ENCODE measurements at places on chromosomes 16 and 17.

DNA sequence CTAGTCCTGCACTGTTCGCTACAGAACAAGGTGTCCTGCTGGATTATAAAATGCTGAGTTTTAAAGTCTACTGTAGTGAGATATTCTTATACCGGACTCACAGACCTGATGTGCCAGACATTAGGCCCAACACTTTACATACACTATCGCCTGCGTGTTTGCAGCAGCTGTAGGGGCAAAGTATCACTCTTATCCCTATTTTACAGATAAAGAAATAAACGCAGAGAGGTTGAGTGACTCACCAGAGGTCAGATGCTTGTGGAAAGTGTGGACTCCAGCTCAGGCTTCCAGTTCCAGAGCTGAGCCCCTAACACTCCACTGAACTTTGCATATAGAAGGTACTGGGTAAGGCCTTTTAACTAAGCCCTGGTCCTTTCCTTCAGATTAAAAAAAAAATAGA lies 47.4 kb downstream of the PLXDC1 start:
- no peak for DNase-seq

DNA sequence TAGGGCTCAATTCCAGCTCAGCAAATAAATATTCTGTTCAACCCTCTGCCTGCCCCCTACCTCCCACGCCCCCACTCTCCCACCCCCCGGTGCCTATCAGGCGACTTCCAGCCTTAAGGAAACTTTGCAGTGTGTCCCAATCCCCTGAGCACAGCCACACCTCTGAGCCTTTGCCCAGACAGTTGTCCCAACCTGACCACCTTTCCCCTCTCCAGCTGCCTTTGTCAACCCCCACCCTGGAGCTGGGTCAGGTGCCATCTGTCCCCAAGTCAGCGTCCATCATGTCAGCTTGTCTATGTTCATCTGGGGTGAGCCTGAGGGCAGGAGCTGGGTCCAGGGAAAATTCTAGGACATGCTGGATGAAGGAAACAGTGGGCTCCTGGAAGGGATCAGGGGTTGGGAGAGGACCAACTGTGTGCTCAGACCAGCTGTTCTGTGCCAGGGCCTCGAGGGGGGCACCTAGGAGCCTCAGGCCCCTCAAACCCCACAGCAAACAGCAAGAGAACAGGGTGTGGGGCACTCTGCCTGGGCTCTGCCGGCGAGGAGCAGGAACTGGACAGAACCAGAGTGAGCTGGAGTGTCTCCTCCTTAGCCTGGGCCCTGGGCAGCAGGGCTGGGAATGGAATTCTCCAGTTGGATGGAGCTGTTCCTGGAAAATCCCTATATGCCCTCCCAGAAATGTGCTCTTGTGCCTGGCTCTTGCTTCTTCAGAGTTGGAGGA lies 17.8 kb downstream of the CDH16 start:
- DNase-seq, result no peak

GRCh38 chr16:24689128-24689527 lies 40.3 kb upstream of the TNRC6A start:
- DNase-seq, result no peak

DNA sequence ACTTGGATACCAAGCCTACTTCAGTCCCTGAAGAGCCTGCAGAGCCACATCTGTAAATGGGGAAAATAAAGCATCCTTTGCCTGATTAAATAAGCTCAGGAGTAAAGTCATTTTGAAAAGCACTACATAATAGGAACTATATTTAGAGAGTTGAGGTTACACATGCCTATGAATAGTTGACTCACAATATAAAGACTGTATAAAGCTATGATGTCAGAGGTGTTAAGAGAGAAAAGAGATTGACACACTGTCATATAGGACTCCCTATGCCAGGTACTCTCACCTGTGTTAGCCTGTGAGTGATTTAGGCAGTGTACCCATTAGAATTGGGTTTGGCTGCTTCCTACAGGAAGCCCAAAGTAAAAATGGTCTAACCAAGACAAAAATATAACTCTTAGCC lies 87.7 kb upstream of the CRHR1 start:
- DNase-seq, result no peak

DNA sequence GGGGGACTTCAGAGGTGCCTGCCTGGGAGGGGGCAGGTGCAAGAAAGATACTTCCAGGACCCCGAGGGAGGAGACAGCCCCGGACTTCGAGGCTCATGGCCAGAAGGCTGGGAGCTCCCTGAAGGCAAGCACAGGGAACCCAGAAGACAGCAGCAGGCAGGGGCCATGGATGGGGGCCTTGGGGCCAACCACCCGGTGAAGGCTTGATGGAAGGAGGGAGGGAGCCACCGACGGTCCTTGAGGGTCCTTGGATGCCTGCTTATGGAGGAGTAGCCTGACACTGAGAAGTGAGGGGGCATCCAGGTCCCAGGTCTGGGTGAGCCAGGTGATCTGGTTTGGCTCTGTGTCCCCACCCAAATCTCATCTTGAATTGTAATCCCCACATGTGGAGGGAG lies 89.7 kb downstream of the SEC14L1 start:
- DNase-seq, result no peak
